ENCODE measurements at places on chromosomes 1 and 21.

DNA sequence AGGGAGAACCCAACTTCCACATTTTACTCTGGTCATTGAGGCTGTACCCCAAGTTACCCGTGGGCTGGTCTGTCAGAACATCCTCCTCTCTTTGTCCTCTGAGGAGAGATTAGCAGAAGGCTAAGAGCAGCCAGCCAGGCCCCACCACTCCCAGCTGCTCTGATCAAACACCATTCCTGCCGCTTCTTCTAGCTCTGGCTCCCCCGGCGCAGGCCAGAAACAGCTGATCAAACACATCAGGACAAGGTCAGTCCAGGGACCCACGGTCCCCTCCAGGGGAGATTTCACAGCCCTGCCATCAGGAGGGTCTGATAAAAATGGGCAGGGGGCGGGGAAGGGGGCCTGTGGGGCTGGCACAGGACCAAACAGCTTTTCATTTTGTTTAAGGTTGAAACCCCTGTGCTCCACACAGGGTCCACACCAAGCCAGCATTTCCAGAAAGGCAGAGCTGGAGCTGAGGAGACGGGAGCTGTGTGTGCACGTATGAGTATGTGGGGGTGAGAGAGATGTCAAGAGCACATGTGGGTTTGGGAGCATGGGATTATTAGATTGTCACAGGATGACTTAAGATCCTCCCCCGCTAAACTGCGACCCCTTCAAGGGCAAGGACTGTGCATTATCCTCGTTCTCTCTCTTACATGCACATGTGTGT lies 29.9 kb upstream of the EPHA8 start:
- DNase-seq, result no peak

DNA sequence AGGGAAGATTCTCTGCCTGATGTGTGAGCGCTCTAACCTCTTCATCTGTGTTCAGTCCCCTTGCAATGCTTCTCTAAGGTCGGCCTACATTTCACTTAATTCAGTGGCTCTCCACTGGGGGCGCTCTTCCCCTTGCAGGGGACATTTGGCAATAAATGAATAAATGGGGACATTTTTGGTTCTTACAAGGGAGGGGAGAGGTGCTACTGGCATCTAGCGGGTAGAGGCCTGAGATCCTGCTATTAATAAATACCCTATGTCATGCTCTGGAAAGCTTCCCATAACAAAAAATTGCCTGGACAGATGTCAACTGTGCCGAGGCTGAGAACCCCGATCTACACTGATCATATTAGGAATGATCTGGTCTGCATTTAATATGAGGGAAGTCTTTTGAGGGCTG lies 25.9 kb upstream of the DNAJC11 start:
- no peak for DNase-seq

DNA sequence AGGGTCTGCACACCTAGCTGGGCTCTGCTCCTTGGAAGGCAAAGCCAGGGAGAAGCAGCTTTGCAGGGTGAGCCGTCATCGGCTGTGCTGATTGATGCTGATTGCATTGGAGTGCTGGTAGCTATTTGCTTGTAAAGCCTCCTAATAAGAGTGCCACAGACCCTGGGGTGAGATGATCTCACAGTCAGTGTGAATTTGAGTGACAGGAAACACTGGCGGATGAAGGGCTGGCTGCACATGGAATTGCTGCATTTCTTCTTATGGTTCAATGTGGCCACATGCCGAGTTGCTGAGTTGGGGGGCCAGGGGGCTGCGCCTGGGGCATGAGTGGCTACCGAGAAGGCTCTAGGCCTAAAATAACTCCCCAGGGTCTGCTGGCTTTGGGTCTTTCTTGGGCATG lies 138.2 kb upstream of the CACNA1E start:
- DNase-seq, result no peak

- DNase-seq, result no peak
Observed at GRCh38 chr1:18735224-18735997, 104.8 kb downstream of the PAX7 start.

DNA sequence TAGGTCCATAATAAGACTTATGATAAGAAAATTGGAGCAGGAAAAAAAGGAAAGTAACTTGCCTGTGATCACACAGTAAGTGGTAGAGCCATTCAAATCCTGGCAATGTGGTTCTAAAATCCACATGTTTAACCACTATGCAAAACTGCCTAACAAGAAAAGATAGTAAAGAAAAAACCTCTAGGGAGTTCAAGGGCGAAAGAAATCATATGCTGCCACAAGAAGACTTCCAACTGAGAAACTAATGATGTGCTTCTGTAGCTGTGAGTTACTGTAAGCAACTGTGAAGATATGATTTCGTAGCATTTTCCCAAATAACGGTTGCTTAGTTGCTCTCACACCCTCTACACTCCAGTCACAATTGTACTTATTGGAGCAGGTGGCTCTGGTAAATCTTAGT lies 20.9 kb upstream of the LYPLAL1 start:
- no peak for DNase-seq
